ENCODE measurements at places on chromosomes 2 and 18. TPM values are rescaled to one million over a fixed set of nuclear protein-coding genes. Genes with fewer than 3 reads are reported as not detected.

- no peak overlapping the region for H3K4me3 ChIP-seq
- no peaks in the 10 kb centered on the region for H3K36me3 ChIP-seq
- H3K27ac ChIP-seq: no peak overlapping the region
These were observed 323.9 kb downstream of the XIRP2 start for GRCh38 chr2:167212014-167212648.

- H3K4me3 ChIP-seq: no peak overlapping the region
- DNase-seq: no peak
- H3K27ac ChIP-seq: no peak overlapping the region
- H3K36me3 ChIP-seq: no peaks in the 10 kb centered on the region
- no peaks in the 10 kb centered on the region for H3K4me1 ChIP-seq
These were observed 146.4 kb downstream of the DAW1 start for GRCh38 chr2:228017784-228018183.

DNA sequence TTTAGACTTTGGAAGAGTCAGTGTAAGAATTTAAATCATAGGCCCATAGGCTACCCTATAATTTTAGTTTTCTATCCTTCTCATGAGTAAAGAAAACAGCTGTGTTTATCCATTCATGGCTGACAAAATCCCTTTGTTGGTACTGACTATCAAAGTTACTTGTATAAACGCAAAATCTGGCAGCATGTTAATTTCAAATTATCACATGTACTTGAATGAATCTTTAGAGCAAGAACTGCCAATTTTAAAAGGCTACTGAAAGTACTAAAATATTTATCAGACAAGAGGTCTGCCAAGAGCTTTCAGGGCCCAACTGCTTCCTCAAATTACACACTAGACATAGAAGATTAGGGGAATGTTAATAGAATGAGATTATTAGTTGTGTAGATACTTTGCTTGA is 66.6 kb downstream of the MYL12B start:
- peaks cover 33% of the 10 kb centered on the region for H3K4me1 ChIP-seq
- no peak for DNase-seq
- H3K4me3 ChIP-seq: no peak overlapping the region
- no peaks in the 10 kb centered on the region for H3K27me3 ChIP-seq

DNA sequence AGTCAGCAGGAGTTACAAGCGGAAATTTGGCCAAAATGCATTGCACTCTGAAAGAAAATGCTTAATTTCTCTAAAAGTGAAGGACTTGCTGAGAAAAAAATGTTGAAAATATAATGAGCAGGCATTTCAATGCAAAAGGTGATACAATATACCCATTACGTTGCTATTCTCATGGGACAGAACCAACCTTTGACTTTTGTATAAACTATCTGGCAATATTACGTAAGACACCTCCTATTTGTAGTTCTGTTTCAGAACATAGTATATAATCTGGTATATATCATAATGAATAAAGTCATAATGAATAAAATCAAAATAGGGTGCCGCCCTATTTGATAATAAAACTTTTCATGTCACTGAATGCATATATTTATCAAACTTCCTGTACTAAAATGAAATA is 286.2 kb upstream of the SESTD1 start:
- no peak overlapping the region for H3K27ac ChIP-seq
- H3K27me3 ChIP-seq: no peaks in the 10 kb centered on the region
- H3K4me1 ChIP-seq: no peaks in the 10 kb centered on the region
- H3K36me3 ChIP-seq: no peaks in the 10 kb centered on the region

- no peaks in the 10 kb centered on the region for H3K4me1 ChIP-seq
- peaks cover 73% of the 10 kb centered on the region for H3K27me3 ChIP-seq
- DNase-seq: no peak
These were observed 109.8 kb upstream of the ZNF516 start for GRCh38 chr18:76604935-76605240.

DNA sequence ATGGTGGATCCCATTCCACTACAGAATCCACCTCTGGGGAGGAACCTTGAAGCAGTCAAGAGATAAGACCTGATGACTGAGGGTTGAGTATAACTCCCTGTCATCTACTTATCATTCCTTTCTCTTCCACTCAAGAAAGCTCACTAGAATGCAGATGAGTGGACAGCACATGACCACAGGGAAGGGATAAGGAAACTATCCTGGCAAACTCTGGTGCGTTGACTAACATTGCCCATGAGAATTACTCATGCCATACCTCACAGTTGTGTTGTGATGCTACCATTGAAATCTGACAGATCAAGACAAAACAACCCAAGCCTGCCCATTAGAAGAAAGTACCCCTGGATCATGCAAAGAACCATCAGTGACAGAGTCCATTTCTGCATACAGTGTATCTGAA is 26.5 kb downstream of the SLC16A14 start:
- DNase-seq: peak; percentile 12
- no peak overlapping the region for H3K27ac ChIP-seq
- H3K27me3 ChIP-seq: no peaks in the 10 kb centered on the region

Gene CXCR4
- total RNA-seq: 2.1 TPM

Gene MOCOS
- 5.1 TPM for total RNA-seq

Gene NXPH2
- not detected for total RNA-seq
